NCI-H2227 treated with DMSO at 0.1 percent for 48 hours (cell line): ENCODE measurements at places on chromosomes 1 and 21.

- DNase-seq, result no peak
Measured at GRCh38 chr1:224739303-224739996, 123.3 kb downstream of the CNIH3 start.

- no peak for DNase-seq
Measured at GRCh38 chr21:46498335-46499050, 39.8 kb downstream of the DIP2A start.

GRCh38 chr1:170881268-170882265 is 53.8 kb upstream of the MROH9 start:
- no peak for DNase-seq

DNA sequence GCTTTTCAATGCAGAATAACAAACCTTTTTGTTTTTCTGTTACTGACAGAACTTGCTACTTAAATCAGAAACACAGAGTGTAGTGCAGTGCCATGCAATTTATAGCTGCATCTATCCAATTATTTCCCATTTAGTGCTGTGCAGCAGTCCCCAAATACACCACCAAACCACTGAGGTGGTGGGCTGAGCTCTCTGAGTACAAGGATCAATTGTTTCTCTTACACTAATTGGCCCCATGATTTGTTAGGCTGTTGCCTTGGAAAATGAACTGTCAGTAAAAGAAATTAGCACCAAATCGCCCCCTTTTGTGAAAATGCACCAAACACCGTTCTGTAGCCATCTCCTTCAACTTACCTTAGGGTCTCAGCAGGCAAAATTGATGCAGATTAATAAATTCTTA is 118.9 kb upstream of the C8B start:
- no peak for DNase-seq

GRCh38 chr1:97006044-97006661 is 284.6 kb downstream of the PTBP2 start:
- DNase-seq, result no peak

- no peak for DNase-seq
Measured at GRCh38 chr1:232899839-232900238, 50.6 kb upstream of the NTPCR start.

- no peak for DNase-seq
Measured at GRCh38 chr21:27772816-27773215, 805.9 kb upstream of the ADAMTS5 start.

GRCh38 chr21:46157987-46158451 is 2.6 kb upstream of the FTCD start:
- no peak for DNase-seq
